ENCODE measurements at places on chromosomes 11 and 22.

DNA sequence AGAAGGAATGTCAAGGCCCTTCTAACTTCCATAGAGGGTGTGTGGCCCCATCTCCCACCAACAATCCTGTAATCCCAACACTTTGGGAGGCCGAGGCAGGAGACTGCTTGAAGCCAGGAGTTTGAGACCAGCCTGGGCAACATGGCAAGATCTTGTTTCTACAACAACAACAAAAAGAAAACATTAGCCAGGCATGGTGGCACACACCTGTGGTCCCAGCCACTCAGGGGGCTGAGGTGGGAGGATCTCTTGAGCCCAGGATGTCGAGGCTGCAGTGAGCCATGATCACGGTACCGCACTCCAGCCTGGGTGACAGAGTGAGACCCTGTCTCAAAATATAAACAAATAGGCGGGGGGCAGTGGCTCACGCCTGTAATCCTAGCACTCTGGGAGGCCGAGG, 16.9 kb downstream of the TSPAN32 start:
- peak; percentile 71 for DNase-seq

DNA sequence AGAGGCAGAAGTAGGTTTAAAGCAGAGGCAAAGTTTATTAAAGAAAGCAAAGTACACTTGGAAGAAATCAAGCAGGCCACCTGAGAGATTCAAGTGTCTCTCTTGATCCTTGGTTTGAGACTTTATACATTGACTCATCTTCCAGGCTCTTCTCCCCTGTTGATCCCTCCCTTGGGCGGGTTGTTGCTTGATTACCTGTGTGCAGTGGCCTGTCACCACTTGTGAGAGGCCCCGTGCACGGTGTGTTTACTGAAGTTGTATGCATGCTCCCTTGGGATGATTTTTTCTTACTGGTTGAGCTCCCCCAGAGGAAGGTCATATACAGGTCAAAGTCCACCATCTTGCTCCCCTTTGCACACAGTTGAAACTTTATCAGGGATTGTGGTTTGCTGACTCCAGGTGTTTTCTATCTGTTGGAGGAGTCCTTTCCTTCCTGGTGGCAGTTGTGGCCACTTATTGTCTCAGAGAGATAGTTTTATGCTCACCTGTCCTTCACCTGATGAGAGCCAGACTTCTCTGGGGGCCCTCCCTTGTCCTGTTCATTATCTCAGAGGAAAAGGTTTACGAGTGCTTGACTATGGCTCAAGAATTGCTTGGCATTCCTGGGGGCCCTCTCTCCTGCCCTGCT, 16.3 kb upstream of the RBMXL2 start:
- DNase-seq, result no peak

DNA sequence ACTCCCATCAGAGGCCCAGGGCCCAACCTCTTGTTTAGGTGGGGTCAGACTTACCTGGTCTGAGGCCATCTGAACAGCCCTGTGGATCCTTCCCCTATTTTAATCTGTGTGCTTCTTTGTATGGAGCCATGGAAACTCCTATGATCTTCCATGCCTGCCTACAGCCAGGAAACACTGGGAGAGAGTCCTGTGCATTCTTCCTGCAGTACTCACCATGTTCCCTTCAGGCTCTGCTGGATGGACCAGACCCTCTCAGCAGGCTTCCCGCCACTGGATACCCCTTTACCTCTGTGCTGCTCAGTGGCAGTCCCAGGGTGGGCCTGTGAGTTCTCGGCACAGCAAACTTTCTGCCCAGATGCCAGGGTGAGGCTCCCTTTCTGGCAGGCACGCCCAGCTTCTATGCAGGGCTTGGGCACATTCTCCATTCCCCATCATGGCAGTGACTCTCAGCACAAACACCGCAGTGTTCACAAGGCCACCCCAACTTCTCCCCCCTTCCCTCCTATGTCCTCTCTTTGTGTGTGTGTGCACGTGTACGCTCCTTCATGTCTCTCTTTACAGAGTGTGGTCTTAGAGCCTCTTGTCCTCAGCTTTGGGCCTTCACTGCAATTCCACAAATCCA, 34.8 kb downstream of the NEU3 start:
- DNase-seq, result no peak

DNA sequence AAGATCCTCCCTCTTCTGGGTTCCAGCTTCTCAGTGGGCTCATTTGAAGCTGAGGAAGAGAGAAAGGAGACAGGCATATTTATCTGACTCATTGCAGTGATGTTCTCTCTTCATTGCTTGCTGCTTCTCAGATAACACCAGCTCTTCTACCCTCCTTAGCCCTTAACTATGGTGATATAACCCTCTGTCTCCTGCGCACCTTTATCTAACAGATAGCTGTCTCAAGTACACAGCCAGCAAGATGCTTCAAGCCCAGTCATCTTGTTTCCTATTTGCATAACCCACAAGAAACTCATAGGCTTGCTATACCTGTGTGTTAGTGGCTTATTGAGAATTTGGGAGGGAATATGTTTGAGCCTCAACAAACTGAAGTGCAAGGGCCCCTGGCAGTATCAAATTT, 12.6 kb downstream of the PRSS23 start:
- DNase-seq, result no peak

DNA sequence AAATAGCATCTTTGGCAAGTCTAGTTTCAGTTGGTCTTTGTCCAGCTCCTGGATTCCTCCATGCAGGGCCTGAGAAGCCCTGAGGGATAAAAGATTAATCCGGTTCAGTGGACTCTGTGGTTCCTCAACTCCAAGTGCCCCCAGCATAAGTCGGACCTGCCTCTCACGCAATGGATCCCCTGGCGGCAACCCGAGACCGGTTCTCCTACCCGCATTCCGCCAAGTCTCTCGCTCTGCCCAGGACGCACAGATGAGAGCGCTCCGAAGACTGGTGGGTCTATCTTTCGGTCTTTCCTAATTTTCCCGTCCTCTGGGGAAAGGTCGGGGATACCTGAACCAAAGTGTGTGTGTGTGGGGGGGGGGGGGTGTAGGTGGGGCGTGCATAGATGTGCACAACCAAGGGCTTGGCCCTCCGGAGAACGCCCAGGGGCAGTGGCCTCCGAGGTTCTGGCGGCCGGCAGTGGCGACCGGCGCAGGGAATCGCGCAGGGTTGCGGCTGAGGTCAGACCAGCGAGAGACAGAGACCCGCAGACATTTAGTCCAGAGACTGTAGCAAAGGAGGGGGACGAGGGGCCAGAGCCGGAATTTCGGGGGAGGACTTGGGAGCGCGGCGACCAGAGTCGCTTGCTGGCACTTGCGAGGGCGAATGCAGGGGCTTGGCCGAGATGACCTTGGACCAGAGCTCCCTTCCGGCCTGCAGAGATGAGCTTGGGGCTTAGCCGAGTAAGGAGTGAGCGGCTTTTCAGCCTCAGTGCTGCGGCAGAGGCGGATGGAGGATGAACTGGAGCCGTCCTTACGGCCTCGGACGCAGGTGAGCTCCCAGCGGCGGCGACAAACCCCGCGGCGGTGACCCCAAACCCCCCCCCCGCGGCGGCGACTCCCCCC, 712 bp upstream of the SLC2A11 start:
- no peak for DNase-seq

DNA sequence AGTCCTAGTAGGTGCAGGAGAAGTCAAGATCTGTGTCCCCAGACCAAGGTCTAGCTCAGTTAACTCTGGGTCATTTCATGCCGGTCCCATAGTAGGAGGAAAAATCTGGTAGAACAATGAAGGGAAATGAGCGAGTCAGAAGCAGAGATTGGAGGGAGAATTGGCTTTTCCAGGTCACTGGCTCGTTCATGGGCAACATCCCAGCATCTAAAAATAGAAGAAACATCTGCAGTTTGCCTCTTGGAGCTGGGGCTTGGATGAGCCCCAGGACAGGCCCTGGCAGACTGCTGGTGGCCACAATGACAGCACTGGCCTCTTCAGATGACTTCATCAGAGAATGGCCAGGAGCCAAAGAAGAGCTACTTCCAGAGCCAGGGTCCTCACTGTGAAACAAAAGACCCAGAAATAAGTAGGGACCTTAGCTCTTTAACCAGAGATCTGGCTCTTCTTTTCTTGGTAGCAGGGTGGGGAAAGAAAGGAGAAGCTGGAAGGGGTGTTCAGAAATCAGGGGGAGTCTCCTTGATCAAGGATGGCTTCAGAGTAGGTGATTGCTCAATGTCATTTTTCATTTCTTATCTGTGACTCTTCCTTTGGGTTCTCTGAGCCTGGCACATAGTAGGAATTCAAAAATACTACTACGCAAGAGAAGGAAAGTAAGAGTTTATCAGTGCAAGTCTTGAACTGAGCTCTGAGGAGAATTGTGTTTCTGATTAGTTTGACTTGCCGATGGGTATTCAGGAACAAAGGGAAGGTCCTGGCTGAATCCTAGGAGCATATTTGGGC, 102.6 kb downstream of the TMPRSS5 start:
- DNase-seq, result no peak

GRCh38 chr11:64742889-64743590, 902 bp downstream of the RASGRP2 start:
- DNase-seq, result peak; percentile 90

DNA sequence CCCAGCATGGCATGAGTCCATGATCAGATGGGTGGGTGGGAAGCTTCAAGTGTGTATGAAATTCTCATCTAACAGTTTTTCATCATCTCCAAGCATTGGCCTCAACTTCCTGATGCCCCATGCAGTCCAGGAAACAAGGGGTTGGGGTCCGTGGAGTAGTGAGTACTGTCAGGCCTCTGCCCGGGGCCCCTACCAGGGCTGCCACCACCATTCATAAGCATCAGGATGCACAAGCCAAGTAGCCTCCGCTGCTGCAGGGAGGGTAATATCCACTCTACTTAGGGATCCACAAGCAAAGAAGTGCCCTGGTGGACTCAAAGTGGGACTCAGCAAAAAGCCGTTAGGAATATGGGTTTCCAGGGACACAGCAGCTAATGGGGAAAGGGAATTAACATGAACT, 49.3 kb downstream of the KCNC1 start:
- DNase-seq, result no peak

DNA sequence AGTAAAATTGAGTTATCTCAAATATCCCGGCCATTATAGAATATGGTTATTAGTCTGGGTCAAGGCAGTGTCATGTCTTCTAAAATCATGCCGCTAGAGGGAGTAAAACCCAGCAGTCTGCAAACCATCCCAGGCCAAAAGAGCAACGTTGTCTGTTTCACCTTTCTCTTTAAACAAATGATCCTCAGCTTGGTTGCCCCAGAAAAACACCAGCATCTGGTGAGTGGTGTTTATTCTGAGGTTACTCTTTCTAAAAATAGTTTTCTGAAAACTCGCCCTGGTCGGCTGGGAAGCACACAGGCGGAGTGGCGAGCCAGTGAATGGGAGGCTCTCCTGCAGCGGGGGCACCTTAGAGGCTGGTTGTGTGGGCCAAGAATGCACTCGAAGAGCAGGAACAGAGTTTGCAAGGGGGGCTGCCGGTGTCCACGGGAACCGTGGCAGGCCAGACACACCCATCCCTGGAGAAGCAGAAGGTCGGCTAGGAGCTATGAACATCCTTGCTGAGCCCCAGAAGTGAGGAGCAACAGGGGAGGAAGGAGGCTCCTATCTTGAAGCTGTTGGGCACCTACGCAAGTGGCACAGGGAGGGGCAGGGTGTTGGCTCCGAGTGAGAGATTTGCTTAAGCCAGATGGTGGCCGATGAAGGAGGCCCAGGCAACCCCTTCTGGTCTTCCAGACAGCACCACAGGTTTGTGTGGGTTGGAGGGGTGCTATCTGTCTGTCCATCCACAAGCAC, 297.1 kb downstream of the ETS1 start:
- DNase-seq, result no peak

DNA sequence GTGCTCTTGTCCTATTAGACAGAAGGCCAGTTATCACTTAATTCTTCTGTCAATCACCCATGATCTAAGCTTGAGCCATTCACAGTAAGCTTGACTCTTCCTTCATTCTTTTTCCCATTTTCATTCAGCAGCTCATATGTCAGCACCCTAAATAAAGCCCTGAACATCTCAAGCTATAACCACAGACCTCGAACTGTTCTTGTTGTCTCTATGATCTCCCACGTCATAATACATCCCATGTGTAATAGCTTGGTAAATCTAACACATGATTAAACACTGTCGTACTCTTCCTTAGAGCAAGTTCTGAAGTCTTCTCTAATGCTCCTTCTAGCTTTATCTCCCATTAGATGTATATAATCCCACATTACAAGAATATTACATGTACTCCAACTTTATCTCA, 14.4 kb downstream of the MUC15 start:
- no peak for DNase-seq

DNA sequence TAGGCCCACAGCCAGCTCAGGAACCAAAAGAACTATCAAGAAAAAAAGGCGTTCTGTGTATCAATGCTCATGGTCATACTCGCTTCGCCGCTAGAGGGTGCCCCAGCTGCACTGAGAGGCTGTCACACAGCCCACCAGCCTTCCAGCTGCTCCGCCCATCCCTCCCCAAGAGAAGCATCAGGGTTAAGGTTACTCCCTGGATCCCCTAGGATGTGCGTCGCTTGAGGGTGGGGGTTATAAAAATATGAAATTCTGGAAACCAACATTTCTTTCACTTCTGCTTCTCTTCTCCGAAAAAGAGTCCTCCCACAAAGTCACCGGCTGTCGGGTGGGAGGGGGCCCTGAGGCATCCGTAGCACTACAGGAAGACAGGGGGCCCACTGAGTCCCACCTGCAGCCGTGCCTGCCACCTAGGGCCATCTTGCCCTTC, 1.7 kb downstream of the CBX6 start:
- DNase-seq, result peak; percentile 93

- peak; percentile 84 for DNase-seq
Observed at GRCh38 chr11:110295531-110296225, 736 bp downstream of the RDX start.

Measured in suprapubic skin (tissue), 4 donors.